ENCODE measurements at places on chromosomes 1 and 21. TPM values are rescaled to one million over a fixed set of nuclear protein-coding genes. Genes with fewer than 3 reads are reported as not detected.

DNA sequence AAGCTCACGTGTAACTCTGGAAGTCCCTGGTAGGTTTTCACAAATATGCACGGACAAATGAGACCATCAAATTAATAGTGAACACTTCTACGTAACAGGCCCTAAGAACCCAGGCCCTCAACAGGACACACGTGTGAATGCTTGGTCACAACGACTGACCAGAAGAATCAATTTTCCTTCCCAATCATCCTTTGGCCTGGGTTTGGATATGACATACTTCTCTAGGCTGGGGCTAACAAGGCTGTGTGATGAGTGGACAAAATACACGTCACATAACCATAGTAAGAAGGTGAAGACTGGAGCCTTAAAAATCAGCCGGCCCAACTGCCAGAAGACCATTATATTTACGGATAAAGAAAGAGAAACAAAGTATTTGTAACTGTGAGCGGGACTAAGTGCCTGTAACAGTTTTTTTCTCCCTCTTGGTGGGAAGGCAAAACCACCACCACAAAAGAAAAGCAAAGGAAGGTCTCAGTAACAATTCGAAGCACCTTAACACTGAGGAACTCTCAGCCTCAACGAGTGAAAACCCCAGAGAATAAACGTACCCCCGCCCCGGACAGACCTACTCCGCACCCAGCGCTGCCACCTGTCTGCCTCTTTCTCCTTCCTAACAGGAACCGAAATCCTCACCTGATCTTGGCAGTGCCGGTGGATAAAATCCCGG lies 450 bp downstream of the SDE2 start:
- H3K27ac ChIP-seq, result peak overlapping the region; percentile 89
- H3K27me3 ChIP-seq, result no peaks in the 10 kb centered on the region
- peaks cover 4% of the 10 kb centered on the region for H3K36me3 ChIP-seq
- DNase-seq, result peak; percentile 84

- peak overlapping the region; percentile 54 for H3K27ac ChIP-seq
- peaks cover 5% of the 10 kb centered on the region for H3K4me1 ChIP-seq
- H3K36me3 ChIP-seq, result no peaks in the 10 kb centered on the region
- peak overlapping the region; percentile 94 for H3K4me3 ChIP-seq
- H3K27me3 ChIP-seq, result no peaks in the 10 kb centered on the region
Observed at GRCh38 chr1:53326598-53327181, 1.2 kb downstream of the LRP8 start.

Gene LCE3D
- total RNA-seq, result not detected

Gene PKP1
- 0.13 TPM for total RNA-seq

DNA sequence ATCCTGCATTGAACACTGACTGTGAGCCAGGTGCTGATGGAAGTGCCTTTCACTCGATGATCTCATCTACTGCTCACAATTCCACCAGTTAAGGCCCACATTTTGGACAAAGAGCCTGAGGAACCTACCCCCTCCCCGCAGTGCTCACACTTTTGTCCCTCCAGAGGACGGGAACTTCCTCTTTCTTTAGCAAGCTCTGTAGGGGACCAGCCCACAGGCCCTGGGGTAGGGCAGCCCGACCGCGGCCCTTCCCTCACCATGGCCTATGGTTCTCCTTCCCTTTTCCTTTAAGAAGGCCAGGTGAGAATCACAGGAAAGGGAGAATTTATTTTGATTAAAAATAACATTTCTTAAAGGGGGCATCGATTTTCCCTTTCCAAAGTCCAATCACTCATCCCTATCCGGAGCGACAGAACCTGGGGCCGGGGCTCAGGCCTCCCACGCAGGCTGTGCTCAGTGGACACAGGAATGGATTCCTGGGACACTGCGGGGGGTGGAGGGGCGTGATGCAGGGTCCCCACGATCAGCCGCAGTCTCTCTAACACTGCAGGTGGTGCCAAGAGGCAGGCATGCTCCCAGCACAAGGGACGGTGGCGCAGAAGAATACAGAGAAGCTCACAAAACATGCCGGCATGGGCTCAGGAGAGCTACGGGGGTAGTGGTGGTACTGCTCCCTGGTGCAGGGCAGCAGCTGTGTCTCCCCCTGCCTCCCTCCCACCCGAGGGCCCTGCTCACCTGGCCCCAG lies 8.9 kb upstream of the KCNE1 start:
- H3K27ac ChIP-seq, result no peak overlapping the region
- peaks cover 17% of the 10 kb centered on the region for H3K4me1 ChIP-seq
- H3K36me3 ChIP-seq, result peaks cover 38% of the 10 kb centered on the region
- no peaks in the 10 kb centered on the region for H3K27me3 ChIP-seq

DNA sequence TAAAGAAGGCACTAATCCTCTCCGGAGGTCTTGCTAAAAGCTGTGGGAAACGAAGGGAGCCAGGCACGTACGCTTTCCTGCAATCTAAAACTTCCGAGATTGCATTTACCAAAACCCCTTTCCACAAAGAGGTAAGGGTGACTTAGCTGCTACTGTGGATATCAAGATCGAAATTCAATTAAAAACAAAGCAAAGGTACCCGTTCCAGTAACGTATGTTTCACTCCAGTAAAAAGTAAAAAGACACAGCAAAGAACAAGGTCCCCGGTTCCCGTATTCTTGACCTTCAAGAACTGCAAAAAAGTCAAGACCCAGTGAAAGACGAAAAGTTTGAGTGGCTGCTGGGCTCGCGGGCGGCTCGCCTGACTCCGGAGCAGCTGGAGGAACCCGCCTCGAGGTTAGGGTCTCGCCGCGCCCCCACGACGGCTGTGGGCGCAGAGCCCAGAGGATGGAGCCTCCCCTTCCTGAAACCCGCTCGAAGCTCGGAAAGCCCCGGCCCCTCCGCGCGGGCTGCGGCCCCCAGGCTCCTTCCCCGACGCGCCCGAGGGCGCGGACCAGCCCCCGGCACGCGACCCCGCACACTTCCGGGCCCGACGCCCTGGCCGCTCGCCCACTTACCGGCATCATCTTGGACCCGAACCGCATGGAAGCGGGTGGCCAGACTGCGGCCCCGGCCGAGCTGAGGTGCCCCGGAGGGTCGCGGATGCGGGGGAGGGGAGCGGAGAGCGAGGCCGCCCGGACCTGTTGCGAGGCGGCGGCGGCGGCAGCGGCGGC lies 524 bp downstream of the TP53BP2 start:
- peaks cover 23% of the 10 kb centered on the region for H3K4me1 ChIP-seq
- H3K36me3 ChIP-seq, result no peaks in the 10 kb centered on the region
- DNase-seq, result peak; percentile 82

Gene RAB3B
- 67.3 TPM for total RNA-seq

Gene AGRN
- total RNA-seq, result 55.1 TPM

GRCh38 chr1:90716243-90716551 lies 905 bp downstream of the BARHL2 start:
- no peaks in the 10 kb centered on the region for H3K36me3 ChIP-seq
- H3K4me1 ChIP-seq, result no peaks in the 10 kb centered on the region
- peaks cover 97% of the 10 kb centered on the region for H3K27me3 ChIP-seq
- no peak overlapping the region for H3K4me3 ChIP-seq
- H3K27ac ChIP-seq, result no peak overlapping the region
- DNase-seq, result no peak

- peaks cover 6% of the 10 kb centered on the region for H3K36me3 ChIP-seq
- DNase-seq, result peak; percentile 97
- peak overlapping the region; percentile 90 for H3K27ac ChIP-seq
- H3K4me3 ChIP-seq, result 0 out of 2 replicates have a peak overlapping the region, but pooled peaks have one; percentile 7
- peaks cover 48% of the 10 kb centered on the region for H3K4me1 ChIP-seq
- H3K27me3 ChIP-seq, result no peaks in the 10 kb centered on the region
Observed at GRCh38 chr1:205147191-205147835, 25.5 kb upstream of the RBBP5 start.

GRCh38 chr1:171899838-171900237 lies 58.5 kb downstream of the DNM3 start:
- no peak overlapping the region for H3K4me3 ChIP-seq
- H3K4me1 ChIP-seq, result no peaks in the 10 kb centered on the region

- H3K27ac ChIP-seq, result no peak overlapping the region
- no peak overlapping the region for H3K4me3 ChIP-seq
- peak; percentile 78 for DNase-seq
- no peaks in the 10 kb centered on the region for H3K27me3 ChIP-seq
- H3K36me3 ChIP-seq, result no peaks in the 10 kb centered on the region
Observed at GRCh38 chr1:53754484-53755312, 15.7 kb upstream of the GLIS1 start.

Gene MRPL37
- total RNA-seq, result 111 TPM

GRCh38 chr1:193325771-193326170 lies 139.4 kb upstream of the B3GALT2 start:
- no peak overlapping the region for H3K4me3 ChIP-seq
- no peak overlapping the region for H3K27ac ChIP-seq
- no peaks in the 10 kb centered on the region for H3K27me3 ChIP-seq
- no peak for DNase-seq
- H3K4me1 ChIP-seq, result peaks cover 29% of the 10 kb centered on the region
- no peaks in the 10 kb centered on the region for H3K36me3 ChIP-seq

DNA sequence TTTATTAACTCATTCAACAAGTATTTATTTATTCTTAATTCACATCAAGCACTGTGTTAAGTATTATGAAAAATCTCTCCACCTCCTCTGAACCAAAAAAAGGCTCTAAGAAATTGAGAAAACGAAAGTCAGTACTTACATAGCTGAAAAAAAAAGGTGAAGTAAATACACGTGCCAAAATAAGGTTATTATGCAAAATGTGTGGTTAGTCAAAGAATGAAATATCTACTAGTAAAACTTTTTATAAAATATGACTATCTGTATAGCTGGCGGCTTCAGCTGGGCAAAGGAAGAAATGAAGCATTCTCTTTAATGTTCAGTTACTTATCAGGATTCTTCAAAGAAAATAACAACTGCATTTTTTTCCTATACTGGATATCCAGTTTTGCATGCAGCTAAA lies 35.5 kb upstream of the ASPM start:
- H3K27me3 ChIP-seq, result no peaks in the 10 kb centered on the region
- DNase-seq, result no peak
- H3K4me3 ChIP-seq, result no peak overlapping the region
- 0 out of 2 replicates have a peak, but pooled peaks cover 14% of the 10 kb centered on the region for H3K4me1 ChIP-seq

DNA sequence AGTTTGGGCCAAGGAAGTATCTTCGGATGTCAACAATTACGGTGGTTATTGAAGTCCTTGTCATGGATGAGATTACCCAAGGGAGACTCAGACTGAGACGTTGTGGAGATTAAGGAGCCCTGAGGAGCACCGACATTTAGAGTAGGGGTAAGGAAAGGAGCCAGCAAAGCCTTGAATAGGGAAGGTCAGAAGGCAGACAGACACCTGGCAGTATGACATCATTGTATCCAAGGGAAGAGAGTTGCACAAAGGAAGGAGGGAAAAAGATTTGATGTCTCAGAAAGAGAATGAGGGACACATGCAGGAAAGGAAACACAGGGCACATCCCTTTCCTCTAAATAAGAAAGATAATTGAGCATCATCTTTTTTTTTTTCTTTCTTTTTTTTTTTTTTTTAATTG lies 11.7 kb downstream of the LAMC2 start:
- no peak overlapping the region for H3K4me3 ChIP-seq
- no peak for DNase-seq
- peaks cover 17% of the 10 kb centered on the region for H3K4me1 ChIP-seq
- H3K27ac ChIP-seq, result peak overlapping the region; percentile 62
- H3K27me3 ChIP-seq, result no peaks in the 10 kb centered on the region

Gene SPRR4
- total RNA-seq, result not detected

DNA sequence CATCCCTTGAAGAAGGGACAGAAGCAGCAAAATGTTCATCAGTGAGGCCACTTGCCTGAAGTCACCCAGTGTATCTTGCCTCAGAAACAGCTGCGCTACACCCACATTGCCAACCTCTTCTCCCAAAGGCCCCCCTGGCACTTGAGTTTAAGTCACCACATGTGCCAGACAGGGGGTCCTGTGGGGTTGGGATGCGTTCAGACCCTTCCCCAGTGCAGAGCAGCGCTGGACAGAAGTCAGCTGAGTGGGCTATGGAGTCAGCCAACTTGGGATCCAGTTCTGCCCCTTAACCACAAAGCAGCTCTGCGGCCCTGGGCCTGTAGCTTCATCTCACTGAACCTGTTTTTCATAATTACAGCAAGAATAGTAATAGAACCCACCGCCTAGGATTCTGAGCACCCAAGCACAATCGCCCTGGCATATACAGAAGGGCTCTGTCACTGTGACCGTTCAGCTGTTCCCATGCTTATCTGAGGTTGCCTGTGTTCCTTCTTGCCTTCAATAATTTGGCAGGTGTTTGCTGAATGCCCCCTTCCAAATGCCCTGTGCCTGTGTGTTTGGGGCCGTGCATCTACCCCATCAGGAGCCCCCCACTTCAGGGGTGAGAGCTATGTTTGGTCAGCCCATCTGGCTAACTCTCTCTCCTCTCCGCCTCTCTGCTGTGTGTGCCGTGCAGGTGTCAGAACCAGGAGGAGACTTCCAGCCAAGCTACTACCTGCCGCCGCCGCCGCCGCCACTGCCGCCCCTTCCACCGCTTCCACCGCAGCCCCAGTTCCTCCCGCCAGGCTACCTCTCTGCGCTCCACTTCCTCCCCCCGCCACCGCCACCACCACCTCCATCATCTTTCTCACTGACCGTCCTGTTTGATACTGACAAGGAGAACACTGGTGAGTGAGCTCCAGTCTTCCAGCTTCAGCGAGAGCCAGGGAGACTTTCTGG lies 5.0 kb downstream of the DMRTB1 start:
- H3K27me3 ChIP-seq, result no peaks in the 10 kb centered on the region
- no peak for DNase-seq
- H3K36me3 ChIP-seq, result no peaks in the 10 kb centered on the region
- H3K4me1 ChIP-seq, result no peaks in the 10 kb centered on the region
- no peak overlapping the region for H3K4me3 ChIP-seq

DNA sequence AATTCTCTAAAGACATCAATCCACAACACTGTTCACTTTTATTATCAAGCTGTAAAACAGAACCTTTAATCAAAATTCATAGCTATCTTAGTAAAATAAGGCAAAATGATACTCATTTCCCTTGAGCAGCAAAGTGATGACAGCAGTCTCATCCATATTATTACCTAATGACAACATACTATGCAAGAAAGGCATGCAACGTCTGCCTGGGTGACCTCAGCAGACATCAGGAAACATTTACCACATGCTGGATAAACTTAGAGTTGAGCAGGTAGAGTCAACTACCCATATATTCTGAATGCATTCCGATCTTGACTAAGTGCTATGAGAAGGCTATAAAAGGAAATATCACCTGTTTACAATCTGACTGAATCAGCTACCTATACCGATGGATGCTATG lies 145.1 kb downstream of the SIPA1L2 start:
- H3K27ac ChIP-seq, result no peak overlapping the region
- H3K4me1 ChIP-seq, result peaks cover 25% of the 10 kb centered on the region
- no peak overlapping the region for H3K4me3 ChIP-seq
- H3K36me3 ChIP-seq, result no peaks in the 10 kb centered on the region
- peak; percentile 16 for DNase-seq
